ENCODE measurements at places on chromosomes 7 and 10.

DNA sequence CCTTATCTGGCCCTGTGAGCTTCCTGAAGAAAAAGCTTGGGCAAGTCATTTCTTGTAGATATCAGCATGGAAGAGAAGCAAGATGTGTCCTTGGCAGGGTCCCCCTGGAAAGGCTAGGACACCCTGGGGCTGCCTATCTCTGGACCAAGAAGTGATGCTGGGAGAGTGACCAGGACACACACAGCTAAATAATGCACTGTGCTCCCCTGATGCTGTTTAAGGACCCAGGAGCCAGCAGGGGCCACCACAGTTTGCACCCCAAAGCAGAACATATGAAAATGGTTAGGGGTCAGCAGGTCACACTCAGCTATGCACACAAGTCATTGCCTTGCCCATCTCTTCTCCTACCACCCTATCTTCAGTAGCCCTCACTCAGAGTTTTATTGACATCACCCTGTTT, 47.9 kb upstream of the GPR26 start:
- no peak for DNase-seq

- no peak for DNase-seq
Measured at GRCh38 chr10:49083261-49083660, 32.1 kb downstream of the VSTM4 start.

DNA sequence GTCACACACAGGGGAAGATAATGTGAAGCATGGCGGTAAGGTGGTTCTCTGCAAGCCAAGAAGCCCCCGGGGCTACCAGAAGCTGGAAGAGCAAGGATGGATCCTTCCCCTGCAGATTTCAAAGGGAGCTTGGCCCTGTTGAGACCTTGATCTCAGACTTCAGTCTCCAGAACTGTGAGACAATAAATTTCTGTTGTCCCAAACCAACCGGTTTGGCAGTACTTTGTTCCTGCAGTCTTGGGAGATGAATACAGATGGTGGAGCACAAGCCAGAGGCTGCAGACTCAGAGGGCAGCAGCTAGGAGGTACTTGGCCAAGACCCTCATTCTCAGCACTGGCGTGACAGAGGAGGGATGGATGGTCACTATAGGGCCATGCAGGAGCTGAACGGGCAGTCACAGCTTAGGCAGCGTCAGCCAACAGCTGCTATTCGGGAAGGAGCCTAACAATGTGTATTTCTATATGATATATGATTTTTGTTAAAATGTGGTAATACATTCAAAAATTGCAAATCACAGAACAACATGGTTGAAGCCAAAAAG, 387.3 kb downstream of the TNS3 start:
- no peak for DNase-seq

DNA sequence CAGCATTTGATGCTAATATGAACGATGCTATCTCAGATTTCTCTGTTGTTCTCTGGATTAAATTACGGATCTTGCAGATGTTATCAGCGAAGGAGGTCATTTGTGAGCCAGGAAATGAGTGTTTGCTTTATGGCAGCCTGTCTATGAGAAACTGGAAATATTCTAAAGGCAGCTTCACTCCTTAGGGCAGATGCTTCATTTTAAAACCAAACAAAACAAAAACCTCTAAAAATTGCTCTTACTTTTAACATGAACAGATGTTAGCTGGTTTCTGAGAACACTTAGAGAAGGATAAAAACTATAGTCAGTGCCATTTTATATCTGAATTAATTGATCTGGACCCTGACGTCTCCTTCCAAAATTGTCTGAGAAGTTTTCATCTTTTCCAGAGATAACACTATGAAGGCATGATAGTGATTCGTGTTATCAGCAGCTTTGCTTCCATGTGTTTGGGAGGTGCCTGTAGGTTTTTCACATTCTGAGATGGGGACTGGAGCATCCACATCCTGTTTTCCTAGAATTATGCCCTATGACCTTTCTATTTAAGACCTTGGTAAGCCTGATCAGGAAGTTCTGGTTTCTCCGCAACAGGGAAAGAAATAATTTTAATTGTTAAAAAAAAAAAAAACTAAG, 53.1 kb downstream of the CPED1 start:
- DNase-seq, result no peak

GRCh38 chr7:32070406-32071360, at the start of gene PDE1C:
TSS of gene PDE1C (minus strand) at chr7:32070407.
- peak; percentile 13 for DNase-seq

- DNase-seq, result no peak
Measured at GRCh38 chr7:34747867-34748727, 90.1 kb downstream of the NPSR1 start.

GRCh38 chr7:111647881-111648280, 85.6 kb upstream of the IMMP2L start:
- no peak for DNase-seq

- no peak for DNase-seq
Measured at GRCh38 chr10:76034353-76035205, 603.2 kb downstream of the LRMDA start.

- no peak for DNase-seq
Measured at GRCh38 chr10:84427903-84428650, 99.7 kb downstream of the CCSER2 start.

- DNase-seq, result no peak
Measured at GRCh38 chr7:95723583-95724180, 48.7 kb upstream of the DYNC1I1 start.

GRCh38 chr7:104136981-104137380, 70.8 kb downstream of the ORC5 start:
- no peak for DNase-seq

DNA sequence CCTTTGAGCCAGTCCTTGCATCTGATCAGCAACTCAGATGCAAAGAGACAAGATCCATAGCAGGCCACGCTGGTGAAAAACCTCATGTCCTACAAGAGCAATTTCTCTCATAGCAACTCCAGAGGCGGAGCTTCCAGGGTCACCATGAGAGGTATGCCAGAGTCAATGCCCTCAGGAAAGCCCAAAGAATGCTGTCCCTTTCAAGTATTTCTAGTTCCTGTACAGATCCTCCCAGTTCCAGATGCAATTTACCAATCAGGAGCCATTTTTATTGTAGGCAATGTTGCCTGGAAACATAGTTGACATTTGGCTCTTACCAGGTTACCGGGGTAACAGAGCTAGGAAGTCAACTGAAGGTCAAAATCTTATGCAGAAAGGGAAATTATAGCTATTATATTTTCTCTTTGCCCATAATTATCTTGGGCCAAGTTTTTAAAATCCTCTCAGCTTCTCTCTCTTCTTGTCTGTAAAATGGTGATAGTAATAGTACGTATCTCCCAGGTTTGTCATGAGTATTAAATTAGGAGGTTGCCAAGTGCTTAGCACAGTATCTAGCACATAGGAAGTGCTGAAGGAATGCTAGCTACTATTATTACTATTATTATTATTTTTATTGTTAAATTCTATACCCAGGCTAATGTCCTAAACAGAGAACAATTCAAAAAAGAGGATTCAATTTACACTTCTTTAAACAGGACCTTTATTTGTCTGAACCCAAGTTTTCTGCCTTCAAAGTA, 46.3 kb upstream of the TM9SF3 start:
- no peak for DNase-seq

DNA sequence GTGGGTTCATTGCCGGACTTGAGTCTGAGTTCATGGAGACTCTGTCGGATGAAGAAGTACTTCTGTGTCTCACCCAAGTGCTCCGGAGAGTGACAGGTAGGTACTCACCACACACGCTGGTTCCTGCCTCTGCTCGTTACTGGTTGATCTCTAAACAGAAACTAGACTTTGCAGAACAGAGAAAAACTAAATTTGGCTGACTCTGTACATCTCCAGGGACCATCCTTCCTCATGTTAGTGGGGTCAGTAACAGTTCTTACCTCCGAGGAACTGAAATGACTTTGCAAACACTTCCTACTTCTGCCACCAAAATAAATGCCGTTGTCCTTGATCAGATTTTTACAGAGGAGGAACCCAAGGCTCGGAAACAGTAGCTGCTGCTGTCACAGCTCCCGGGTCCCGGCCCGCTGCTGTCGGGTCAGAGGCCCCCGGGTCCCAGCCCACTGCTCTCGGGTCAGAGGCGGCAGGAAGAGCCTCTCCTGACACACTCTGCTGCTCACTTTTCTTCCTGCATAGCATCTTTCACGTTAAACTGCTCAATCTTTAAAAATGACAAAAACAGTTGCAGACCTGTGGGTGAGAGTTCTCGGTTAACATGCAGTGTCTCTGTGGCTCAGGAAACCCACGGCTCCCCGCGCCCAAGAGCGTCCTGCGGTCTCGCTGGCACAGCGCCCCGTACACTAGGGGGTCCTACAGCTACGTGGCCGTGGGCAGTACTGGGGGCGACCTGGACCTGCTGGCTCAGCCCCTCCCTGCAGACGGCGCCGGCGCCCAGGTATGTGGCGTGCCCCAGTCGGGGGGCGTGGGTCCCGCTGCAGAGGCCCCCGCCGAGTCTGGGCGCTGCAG, 4.8 kb upstream of the MTG1 start:
- DNase-seq, result peak; percentile 73

DNA sequence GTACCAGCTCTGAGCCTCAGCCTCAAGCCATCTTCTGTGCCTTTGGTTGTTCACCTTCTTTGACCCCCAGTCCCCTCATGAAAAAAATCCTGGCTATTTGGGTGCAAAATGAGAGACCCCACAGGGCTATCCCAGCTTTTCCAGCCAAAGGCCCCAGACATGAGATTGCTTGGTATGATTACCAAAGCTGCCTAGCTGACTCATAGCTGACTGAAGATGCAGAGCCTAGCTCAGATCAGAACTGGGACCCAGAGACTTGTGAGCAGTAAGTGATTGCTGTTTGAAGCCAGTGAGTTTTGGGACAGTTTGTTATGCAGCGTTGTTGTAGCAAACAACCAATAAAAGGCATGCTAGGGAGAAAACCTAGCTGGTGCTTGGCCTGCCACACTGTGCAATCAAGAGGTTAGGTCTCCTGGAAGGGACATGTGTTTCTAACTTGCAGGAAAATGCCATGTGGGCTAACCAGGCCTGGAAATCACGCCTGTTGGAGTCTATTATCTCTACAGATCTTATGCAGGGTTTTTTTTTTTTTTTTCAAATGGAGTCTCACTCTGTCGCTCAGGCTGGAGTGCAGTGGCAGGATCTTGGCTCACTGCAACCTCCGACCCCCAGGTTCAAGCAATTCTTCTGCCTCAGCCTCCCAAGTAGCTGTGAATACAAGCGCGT, 48.0 kb upstream of the DAGLB start:
- DNase-seq, result no peak

DNA sequence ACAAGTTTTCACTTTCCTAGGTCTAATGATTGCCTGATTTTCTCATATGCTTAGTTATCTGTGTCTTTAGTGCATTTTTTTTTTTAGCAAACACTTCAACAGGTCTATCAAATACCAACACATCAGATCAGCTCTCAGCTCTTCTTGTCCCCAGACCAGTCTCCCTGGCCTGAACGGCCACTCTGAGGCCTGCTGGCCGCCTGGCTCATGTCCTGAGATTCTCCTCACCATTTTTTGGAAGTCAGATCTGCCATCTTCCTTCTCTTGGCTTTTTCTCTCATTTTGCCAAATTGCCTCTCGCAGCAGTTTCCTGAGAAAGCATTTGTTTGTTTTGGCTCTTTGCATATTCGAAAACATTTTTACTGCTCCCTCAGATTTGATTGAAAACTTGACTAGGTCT, 29.3 kb downstream of the PPP2R2D start:
- no peak for DNase-seq

GRCh38 chr7:37336259-37336658, 112.4 kb downstream of the ELMO1 start:
- DNase-seq, result no peak

GRCh38 chr7:33195264-33195663, 65.9 kb downstream of the BBS9 start:
- DNase-seq, result no peak

GRCh38 chr10:62562795-62563194, 188.6 kb downstream of the ZNF365 start:
- DNase-seq, result no peak

DNA sequence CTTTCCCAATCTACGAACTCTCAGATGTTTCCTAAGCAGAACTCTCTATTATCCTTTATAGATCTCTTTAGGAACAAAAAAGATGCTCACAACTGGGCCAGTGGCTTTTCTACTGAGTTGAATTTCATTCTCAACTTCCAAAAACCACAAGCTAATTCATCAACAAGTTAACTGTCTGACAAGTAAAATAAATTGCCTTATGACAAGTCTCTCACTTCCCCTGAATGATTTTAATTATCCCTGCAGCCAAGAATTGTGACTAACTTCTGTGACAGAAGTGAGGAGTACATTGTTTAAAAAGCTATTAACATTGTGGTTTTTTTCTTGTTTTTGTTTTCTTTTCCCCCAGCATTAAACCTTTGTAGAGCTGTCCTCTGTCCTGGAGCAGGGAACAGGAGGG, 343.1 kb downstream of the HPSE2 start:
- no peak for DNase-seq

DNA sequence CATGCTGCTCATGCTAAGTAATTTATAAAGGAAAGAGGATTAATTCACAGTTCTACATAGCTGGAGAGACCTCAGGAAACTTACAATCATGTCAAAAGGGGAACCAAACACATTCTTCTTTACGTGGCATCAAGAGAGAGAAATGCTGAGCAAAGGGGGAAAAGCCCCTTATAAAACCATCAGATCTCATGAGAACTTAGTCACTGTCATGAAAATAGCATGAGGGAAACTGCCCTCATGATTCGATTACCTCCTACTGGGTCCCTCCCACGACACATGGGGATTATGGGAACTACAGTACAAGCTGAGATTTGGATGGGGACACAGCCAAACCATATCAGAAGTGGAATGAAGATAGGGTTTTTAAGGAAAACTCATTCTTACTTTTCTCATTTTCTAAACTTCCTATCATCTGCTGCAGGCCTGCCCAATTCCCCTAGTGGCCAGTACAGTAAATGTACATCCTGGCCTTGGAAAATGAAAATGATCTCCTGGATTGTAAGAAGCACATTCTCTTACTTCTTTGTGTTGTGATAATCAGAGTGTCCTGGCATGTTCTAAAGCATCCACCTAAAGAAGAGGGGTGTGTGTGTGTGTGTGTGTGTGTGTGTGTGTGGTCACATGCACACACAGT, 421.5 kb downstream of the LRMDA start:
- DNase-seq, result no peak

DNA sequence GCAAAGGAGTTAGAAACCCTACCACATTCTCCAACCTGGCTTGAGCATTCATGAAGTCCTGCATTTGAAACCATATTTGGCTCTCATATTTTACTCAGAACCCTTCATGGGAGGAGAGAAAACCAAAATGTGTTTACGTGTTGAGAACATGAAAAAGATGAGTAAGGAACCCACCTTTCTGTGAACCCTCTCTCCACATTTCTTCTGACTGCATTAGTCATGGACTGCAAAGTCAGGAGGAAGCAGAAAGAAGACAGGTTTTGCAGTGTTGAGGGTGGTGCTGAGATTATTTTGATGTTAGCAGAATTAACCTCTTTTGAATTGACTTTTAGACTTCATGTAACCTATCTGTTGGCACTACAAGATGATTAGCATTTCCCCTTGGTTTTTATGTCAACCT, 4.9 kb downstream of the IFIT1B start:
- no peak for DNase-seq

GRCh38 chr7:43148161-43148731, 35.8 kb downstream of the HECW1 start:
- DNase-seq, result no peak

- DNase-seq, result no peak
Measured at GRCh38 chr10:773562-774161, 84.2 kb upstream of the DIP2C start.

GRCh38 chr7:1819259-1819841, 149.3 kb downstream of the ELFN1 start:
- no peak for DNase-seq

GRCh38 chr10:95500649-95501048, 60.5 kb downstream of the SORBS1 start:
- DNase-seq, result no peak

Data from GM12892 (cell line).